ENCODE measurements at places on chromosomes 3 and 15. TPM values are rescaled to one million over a fixed set of nuclear protein-coding genes. Genes with fewer than 3 reads are reported as not detected.

Gene CFAP44
- total RNA-seq: 7.5 TPM

Gene CHRM5
- not detected for total RNA-seq

Gene ARGFX
- not detected for total RNA-seq

Gene THBS1
- total RNA-seq: 99.9 TPM

Gene WDR93
- not detected for total RNA-seq

Gene AGTR1
- not detected for total RNA-seq

Gene PCCB
- 13.0 TPM for total RNA-seq

Gene CHDH
- 0.50 TPM for total RNA-seq

Gene GABRG3
- total RNA-seq: not detected

Gene GOLGA6L7
- not detected for total RNA-seq

Gene RNU5B-1
- not detected for total RNA-seq

Gene TRIM42
- not detected for total RNA-seq

Gene BFSP2
- 1.2 TPM for total RNA-seq

Data from T-helper 17 cell (primary cell).